Activated naive CD4-positive, alpha-beta T cell (primary cell): ENCODE measurements at places on chromosomes 5 and 9.

GRCh38 chr5:64766941-64767340 is 1.6 kb downstream of the SREK1IP1 start:
- no peak for DNase-seq

DNA sequence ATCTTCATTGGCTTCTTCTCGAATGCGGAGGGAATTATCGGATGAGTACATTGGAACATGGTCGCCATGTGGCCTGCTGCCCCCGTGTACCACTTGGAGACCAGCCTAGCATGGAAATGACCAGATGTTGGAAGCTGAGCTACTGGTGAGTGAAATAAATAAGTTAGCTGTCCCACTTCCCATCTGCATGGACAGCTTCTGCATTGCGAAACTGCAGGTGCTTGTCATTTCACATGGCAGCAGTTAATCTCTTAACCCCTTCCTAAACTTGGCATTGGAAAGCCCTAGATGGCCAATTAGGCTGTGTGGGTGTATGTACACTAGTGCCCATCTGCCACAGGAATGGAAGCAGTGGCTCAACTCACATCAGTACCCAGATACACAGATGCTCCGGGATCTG is 246.6 kb upstream of the IL12B start:
- DNase-seq, result no peak

DNA sequence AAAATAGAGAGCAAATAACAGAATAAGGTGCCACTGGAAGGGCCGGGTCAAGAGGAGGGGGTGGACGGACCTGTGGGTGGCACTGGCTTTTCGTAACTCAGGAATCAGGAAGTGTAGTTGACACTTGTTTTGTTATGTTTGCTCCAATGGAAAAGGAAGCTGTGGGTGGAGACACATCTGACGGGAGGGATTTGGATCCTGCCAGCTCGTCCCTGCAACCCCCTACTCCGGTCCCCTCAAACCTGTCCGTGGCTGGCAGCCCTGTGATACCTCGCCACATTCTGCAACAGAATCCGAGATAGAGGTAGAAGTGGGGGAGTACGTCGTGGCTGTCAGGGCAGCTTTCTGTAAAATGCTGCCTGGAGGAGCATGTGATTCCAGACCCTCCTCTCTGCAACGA is 104.2 kb upstream of the IER5L start:
- DNase-seq, result no peak

- DNase-seq, result no peak
These were observed 101.3 kb downstream of the FBXL7 start for GRCh38 chr5:15601274-15601673.

GRCh38 chr9:120689860-120690259 is 24.4 kb downstream of the MEGF9 start:
- no peak for DNase-seq

- no peak for DNase-seq
These were observed 63.0 kb downstream of the PBX3 start for GRCh38 chr9:125810161-125810560.

DNA sequence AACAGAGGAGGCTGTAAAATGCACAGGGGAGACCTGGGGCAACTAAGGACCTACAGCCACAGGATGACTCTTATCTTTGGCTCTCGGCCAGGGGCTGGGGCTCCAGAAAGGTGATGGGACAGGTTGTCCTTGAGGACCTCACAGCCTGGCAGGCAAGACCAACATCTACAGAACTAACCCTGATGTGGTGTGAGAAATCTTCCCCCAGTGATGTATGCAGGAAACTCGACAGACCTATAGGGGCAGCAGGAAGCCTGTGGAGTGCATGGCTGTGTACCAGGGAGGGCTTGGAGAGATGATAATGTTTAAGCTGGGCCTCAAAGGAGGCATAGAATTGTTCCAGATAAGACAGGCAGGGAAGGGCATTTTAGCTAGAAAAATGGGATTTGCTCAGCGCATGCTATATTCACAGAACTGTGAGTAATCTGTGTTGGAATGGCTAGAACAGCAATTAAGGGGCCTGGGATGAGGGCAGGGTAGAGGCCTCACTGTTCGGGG is 68.5 kb upstream of the SLC25A51 start:
- no peak for DNase-seq

DNA sequence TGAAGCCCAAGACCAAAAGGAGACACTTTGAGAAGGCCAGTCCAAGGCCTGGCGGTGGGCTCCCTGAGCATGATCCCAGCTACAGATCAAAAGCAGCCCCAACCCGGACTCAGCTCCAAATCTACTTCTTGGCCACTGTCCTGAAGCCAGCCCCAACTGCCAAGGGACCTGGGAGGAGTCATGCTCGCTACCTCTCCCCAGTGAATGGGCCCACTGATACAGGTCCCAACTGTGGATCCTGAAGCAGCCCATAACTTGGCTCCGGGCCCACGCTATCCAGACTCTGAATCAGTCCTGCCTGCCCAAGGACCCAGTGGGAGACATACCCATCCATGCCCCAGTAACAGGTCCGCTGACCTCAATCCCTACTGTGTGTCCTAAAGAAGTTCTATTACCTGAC is 1545.3 kb upstream of the C9orf72 start:
- no peak for DNase-seq

- no peak for DNase-seq
These were observed 77.3 kb downstream of the SLC25A46 start for GRCh38 chr5:110815916-110816605.

DNA sequence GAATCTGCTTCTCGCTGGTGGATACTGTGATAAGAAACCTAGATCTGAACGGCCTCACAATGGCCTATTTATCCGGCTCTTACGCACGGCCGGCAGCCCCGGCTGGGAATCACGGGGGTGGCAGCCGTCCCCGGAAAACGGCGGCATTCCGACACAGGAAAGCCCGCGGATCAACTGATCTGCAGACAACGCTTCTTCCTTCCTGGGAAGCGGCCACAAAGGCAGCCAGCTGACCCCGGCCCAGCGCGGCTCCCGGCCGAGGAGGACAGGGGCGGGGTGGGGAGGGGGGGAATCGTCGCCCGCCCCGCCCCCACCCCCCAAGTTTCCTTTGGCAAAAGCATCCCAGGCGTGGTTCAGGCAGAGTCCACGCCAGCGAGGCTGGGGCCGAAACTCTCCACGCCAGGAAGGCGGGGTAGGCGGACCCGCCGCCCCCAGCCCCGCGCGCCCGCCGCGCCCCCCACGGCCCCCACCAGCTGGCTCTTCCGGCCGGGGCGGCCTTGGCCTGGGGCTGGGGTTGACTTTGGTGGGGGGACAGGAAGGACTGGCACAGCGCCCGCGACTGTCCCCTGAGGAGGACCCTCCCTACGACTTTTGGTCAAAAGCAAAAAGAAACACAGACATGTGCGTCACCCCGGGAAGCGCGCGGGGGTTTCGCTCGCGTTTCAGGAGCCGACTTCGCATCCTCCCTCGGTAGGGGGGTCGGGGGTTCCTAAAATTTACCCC is 247.7 kb upstream of the ANKRD55 start:
- no peak for DNase-seq

DNA sequence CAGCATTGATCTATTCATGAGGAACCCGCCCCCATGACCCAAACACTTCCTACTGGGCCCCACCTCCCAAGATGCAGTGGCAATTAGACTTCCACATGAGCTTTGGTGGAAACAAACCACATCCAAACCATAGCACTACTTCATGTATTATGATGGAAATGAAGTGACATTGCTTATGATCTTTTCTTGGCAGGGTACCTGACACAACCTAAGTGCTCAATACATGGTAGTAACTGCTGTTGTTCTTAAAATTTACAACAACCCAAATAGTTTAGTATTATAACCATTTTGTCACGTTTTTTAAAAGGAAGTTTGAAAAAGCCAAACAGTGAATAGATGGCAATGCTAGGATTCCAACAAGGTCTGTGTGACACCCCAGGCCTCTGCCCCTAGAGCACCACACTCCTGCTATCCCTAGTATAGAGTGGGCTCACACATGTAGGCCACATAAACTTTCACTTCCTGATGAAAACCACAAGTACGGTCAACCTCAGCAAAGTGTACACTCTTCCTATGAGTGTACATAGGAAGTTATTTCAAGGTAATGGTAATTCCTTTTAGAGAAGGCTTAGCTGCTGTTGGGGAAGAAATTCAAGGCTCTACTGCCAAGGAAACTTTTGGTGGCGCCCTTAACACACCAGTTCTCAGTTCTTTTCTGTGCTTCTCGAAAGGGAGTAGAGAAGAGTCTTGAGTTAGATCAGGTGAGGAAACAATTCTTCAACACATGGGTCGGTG is 97.6 kb downstream of the ARSB start:
- no peak for DNase-seq

DNA sequence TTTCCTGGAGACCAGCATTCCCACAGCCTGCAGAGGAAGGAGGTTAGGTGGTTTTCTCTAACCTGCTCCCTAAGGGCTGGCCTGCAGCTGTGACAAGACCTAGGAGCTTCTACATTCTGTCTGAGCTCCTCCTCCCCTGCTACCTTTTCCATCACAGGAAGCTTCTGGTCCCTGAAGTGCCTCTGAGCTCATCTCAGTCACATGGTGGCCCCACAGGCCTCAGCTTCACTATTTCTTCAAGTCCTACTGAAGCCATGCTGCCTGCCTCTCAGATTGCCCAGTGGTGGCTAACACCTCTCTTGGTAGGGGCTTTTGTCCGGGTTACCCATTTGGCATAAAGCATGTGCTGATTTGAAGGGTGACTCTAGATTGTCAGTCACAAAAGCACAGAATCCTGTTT is 259.4 kb downstream of the CRB2 start:
- DNase-seq, result no peak

GRCh38 chr5:173626505-173626820 is 10.0 kb upstream of the BOD1 start:
- DNase-seq, result no peak

GRCh38 chr9:81716409-81716808 is 27.1 kb upstream of the TLE1 start:
- DNase-seq, result no peak

DNA sequence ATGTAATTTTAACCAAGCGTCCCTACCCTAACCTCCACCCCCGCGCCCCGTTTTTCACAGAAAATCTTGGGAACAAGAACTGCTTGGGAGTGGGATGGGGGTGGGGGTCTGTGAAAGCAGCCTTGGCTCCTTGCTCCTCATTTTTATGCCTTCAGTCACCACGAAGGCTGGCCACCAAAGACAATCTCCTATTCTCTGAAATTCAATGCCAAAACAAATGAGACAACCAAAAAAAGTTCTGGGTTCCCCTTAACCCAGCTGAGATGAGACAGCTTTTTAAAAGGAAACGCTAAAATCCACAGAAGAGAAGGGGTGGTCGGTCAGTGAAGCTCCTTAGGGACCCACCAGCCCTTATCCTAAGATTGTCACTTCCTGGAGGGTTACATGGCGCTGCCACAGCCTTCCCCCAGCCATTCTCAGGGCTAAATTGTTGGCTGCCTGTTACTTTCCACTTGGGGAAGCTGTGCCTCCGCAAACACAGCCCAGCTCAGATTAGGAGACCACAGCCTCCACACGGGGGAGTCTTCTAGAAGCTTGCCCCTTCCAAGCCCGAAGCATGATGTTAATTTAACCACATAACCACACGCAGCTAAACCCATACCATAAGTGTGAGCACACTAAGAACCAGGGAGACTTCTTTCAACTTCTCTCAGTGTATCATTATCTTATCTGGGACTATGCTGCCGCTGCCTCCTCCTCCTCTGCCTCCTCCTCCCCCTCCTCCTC is 136.3 kb downstream of the FOXD1 start:
- no peak for DNase-seq

GRCh38 chr5:79963261-79964061 is 27.6 kb downstream of the MTX3 start:
- no peak for DNase-seq

- DNase-seq, result no peak
These were observed 163.4 kb downstream of the FER start for GRCh38 chr5:108911055-108911454.

GRCh38 chr9:112140936-112141335 is 34.2 kb downstream of the SUSD1 start:
- no peak for DNase-seq

DNA sequence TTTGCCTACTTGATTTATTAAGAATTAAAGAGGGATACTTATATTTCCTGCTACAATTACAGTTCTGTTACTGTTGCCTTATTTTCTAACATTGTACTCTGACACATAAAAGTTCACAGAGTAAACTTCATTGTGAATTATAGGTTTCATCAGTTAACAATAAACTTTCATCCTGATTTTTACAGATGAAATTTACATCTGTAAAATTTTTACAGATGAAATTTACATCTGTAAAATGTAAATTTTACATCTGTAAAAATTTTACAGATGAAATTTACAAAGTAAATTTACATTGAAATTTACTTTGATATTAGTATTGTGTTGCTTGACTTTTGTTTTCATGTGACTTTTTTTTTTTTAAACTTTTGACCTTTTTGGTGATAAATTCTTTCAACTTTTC is 9.3 kb downstream of the ZBTB43 start:
- DNase-seq, result no peak

DNA sequence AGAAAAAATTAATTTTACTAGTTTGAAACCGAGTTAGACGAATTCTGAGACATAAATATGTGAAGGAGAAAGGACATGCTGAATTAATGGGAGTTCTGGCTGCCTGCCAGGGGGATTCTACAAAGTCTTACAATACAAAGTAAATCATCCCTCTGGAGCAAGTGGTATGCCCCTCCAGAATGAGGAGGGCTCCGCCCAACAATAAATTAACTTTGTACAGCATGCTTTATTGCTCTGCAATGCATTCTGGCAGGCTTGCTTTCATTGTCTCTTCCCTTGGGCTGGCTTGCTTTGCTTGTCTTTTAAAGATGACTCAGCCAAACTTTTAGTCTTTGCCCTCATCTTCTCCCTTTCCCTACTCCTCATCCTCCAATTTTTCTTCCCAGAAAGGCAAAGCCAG is 11.7 kb upstream of the PCDHB1 start:
- DNase-seq, result no peak

GRCh38 chr9:36035006-36035405 is 1.7 kb upstream of the RECK start:
- DNase-seq, result no peak

- DNase-seq, result no peak
These were observed 34.0 kb downstream of the ADAM19 start for GRCh38 chr5:157541447-157542118.

GRCh38 chr5:173686950-173687349 is 70.5 kb upstream of the BOD1 start:
- no peak for DNase-seq

DNA sequence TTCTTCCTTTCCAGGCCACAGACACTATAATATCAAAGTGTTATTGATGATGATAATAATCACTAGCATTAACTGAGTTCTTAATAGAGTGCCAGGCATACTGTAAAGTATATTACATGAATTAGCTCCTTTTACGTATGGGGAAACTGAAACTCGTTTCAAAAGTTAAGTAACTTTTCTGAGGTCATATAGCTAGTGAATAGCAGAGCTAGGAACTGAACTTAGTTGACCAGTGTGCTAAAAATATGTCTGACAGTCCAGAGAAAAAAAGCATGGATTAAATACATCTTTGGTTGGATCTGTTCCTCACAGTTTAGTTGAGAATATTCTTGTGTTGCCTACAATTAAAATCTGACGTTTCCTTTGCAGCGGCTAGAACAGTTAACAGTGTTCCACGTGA is 18.4 kb upstream of the CATSPER3 start:
- no peak for DNase-seq

GRCh38 chr5:100841358-100842076 is 61.6 kb downstream of the ST8SIA4 start:
- DNase-seq, result no peak

- no peak for DNase-seq
These were observed 53.3 kb downstream of the IL33 start for GRCh38 chr9:6268826-6269397.

GRCh38 chr5:85453026-85453349 is 1068.3 kb upstream of the EDIL3 start:
- DNase-seq, result no peak

- no peak for DNase-seq
These were observed 35.2 kb downstream of the DDX4 start for GRCh38 chr5:55773057-55773456.

GRCh38 chr5:74099538-74100267 is 473.7 kb downstream of the ARHGEF28 start:
- no peak for DNase-seq
